KG1 (cell line): ENCODE measurements at places on chromosomes 7 and 10.

GRCh38 chr7:140542228-140542603, 62.9 kb upstream of the MKRN1 start:
- DNase-seq, result no peak

DNA sequence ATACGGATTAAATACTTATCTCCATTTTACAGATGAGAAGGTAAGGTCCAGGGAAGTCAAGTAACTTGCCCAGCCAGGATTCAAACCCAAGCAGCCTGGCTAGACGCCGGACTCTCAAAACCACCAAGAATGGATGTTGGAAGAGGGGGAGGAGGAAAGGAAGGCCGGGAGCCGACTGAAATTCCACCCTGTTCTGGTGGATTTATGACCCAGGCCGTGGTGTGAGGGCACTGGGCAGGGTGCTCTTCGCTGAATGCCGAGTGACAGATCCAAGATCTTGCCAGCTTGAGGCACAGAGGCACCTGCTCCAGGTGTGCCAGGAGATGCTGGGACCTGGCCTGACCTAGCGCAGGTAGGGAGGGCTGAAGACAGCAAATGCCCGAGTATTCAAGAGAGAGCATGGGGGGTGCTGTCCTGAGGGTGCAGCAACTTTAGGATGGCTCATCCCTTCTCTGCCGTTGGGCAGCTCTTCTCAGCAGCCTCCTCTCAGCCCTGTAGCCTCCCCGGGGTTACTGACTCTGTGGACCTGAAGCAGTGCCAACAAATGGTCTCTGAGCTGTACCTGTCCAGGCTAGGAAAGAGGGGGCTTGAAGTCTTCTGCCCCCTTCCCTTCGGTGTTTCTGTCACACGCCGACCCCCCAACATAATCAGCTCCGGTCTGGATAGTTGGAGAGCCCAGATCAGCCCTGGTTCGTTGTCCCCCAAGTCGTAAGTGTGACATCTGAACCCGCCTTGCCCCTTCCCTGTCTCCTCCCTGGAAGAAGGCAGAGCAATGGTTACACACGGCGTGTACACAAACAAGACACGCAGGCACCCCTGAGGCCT, 713 bp downstream of the LOXL4 start:
- no peak for DNase-seq

DNA sequence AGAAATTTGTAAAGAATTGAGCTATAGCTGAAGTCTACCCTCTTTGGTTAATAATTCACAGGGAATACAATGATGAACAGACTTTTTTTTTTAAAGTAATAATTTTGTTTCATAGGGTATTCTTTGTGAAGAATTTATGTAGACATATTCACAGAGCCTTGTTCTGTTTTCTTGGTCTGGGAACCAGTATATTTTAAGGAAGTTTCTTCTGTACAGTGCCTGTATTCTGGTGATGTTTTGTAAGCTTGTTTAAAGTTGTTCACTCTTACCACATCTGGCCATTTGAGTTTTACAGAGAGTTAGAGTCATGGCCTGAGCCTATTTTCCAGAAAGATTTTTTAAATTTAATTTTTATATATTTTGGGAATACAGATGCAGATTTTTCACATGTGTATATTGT, 70.3 kb downstream of the CCSER2 start:
- DNase-seq, result no peak

DNA sequence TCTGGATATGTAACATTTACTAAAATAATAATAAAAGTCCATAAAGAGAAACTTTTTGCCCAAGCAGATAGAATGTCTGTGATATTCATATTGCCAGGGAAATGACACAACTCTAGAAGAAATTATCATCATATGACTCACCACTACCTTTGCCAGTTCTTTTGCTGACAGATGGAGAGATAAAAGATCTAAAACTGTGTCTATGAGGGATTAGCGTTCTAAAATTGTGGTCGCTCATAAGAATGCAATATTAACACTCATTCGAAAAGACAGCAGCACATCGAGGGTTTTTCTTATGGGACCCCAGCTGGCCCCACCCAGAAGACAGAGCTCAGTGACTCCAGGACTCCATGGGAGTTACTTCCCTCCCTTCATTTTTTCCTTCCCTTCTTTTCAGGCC, 16.6 kb upstream of the LANCL2 start:
- no peak for DNase-seq

- DNase-seq, result no peak
Measured at GRCh38 chr10:71712572-71713134, 6.9 kb downstream of the C10orf105 start.

GRCh38 chr10:96536129-96536528, 22.4 kb upstream of the TLL2 start:
- no peak for DNase-seq

GRCh38 chr7:1712907-1713501, 42.9 kb downstream of the ELFN1 start:
- DNase-seq, result no peak

GRCh38 chr7:144785521-144785920, 50.3 kb downstream of the TPK1 start:
- no peak for DNase-seq

DNA sequence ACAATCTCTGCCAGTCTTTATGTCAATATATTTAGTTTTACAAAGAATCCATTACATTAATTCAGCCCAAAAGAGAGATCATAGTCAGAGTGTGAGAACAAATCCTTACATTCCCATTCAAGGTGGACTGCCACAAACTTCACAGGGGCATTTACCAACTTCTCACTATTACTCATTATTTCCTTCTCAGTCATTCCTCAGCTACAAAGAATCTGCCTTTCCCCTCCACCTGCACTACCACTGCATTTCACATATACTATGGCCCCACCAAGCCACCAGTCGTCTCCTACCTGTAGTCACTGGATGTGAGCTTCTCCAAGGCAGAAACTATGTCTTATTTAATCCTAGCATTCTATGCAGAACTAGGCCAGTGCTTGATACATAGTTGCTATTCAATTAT, 94.3 kb downstream of the USP6NL start:
- no peak for DNase-seq

DNA sequence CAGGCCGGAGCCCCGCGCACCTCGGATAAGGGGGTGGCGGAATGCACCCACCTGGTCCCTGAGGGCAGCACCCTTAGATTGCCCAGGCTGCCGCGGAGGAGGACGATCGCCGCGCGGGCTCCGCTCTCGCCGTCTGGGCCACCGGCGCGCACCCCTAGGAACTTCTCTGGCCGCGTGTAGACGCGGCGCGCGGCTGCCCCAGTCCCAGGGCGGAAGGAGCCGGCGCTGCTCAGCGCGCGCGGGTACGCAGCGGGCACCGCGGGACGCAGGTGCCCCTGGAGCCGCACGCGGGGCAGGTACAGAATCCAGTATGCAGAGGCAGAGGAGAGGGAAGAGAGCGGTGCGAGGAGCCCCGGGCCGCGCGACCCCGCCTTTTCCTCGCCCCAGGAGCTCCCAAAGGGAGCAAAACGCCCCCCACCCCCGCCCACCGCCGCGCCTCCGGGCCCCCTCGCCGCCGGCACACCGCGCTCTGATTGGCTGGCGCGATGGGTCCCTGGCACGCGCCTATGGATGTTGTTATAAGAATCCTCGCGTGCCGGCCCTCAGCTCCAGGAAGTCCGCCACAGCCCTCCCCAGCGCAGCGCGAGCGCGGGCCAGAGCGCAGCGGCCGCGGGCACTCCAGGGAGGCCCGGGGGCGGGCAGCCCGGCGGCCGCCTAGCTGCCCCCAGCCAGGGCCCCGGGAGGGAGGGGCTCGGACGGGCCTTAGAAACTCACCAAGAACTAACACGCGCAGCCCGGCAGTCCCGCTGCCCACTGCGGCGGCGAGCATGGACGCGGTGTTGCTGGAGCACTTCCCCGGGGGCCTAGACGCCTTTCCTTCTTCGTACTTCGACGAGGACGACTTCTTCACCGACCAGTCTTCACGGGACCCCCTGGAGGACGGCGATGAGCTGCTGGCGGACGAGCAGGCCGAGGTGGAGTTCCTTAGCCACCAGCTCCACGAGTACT, at the start of gene PTF1A:
Gene PTF1A (plus strand): TSS at position 549 of the 948 bp plus-strand sequence. CDS start 219 bp downstream, at position 768.
- no peak for DNase-seq

DNA sequence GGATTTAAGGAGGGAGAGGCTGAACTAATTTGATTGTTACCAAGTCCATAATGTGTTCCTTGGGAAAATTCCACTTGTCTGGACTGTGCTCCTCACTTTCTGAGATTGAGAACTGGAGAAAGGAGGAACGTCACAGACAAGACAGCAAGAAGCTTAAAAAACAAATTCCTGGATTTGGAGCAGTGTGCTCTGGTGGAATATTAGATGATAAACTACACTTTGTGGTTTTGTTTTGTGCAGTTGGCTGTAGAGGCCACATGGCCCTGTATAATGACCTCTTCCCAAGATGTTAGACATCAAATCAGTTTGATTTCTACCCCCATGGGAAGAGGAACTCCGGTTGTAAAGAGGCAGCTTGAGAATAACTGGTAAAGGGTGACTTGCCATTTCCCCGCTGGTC, 421.3 kb upstream of the GALNT17 start:
- no peak for DNase-seq

GRCh38 chr7:31336202-31337001, 4.1 kb downstream of the NEUROD6 start:
- DNase-seq, result no peak

- DNase-seq, result no peak
Measured at GRCh38 chr7:44177570-44178131, 11.6 kb downstream of the GCK start.

DNA sequence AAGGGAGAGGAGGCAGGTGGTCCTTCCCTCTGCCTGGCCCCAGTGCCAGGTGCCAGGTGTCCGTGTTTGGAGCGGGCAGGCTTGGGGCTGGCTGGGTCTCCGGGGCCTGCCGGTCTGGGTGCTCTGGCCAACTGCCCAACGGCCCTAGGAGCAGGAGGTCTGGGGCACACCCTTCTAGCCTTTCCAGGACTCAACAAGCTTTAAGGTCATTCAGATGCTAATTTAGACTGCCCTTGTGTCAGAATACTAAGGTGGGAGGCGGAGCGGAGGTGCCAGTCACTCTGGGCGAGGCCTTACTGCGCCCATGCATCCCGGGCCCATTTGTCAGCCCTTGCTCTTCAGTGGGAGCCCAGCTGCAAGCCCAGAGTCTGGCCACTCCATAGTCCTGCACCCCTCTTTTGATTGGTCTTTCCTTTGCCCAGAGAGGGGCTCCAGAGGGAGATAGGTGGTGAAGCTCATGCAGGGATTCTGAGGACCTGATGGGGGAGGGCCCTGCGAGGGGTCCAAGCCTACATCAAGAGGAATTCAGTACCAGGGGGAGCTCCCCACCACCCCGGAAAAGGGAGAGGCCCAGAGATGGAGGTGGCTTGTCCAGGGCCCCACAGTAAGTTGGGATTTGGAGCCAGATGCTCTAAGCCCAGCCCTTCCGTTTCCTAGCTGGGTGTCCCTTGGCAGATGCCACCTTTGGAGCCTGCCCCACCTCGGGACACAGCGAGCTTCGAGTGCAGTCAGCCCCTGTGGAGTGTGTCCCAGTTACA, 1.3 kb downstream of the PGAM2 start:
- no peak for DNase-seq

DNA sequence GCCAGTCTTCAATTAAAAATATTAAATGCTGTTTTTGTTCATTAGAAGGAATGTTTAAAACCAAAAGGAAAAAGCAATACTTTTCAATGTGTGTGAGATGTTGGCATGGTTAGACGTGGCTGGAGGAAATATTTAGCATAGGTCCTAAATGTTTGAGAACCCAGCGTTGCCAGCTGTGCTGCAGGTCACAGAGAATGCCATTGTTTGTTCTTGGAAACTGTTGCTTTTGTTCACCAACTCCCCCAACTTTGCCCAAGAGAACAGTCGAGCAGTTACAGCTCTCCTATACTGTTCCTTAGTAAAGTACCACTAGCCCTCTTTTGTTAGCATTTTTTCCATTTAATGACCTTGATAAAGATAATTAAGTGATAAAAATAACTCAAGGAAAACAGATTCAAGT, 44.5 kb upstream of the ELMO1 start:
- DNase-seq, result no peak

DNA sequence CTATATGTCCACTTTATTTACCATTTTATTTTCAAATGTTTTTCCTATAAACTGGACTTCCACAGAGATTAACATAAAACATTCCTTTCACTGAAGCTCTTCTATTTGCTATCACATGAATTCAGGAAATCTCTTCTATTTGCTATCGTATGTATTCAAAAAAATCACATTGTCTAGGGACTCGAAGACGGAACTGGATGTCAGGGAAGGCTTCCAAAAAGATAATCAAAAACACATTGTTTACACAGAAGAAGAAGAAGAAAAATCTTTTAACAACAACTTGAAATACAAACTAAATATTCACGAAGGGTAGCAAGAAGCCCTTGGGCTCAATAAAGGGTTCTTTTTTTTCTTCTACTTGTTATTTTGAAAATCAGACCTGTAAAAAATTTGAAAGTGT, 426.1 kb upstream of the LRRN3 start:
- no peak for DNase-seq

DNA sequence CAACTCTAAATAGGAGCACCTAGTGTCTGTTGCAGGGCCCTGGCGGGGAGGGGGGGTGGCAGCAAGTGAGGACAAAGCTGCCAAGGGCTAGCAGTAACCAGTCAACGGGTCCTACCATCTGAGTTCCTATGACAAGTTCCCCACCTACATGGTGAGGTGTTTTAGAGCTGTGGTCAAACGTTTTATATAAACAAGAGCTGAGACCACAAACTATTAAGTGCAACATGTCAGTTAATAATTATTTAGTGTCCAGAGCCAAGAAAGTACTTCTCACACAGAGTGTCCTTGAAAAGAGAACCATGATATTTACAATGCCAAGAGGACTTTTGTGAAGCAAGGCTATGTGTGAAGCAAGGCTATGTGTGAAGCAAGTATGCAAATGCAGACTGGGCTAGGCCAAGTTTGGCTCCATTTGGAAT, 434.7 kb downstream of the TNS3 start:
- no peak for DNase-seq
